ENCODE measurements at places on chromosomes 5 and 9.

DNA sequence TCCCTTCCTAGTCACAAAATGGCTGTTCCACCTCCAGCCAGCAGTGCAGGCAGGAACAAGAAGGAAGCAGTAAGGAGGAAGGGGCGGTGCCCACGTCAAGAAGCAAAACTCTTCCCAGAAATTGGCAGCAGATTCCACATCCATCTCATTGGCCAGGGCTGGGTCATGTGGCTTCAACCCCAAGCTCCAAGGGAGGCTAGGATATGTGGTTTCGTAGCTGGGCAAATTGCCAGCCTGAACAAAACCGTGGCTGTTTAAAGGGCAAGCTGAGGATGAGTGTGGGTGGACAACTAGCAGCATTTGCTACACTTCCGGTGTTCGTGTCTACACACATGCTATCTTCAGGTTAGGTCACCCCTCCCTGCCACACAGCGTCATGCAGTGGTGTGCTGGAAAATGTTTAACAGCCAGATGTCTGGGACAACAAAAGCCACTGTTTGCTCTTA is 92.1 kb upstream of the MAP1B start:
- DNase-seq: no peak

DNA sequence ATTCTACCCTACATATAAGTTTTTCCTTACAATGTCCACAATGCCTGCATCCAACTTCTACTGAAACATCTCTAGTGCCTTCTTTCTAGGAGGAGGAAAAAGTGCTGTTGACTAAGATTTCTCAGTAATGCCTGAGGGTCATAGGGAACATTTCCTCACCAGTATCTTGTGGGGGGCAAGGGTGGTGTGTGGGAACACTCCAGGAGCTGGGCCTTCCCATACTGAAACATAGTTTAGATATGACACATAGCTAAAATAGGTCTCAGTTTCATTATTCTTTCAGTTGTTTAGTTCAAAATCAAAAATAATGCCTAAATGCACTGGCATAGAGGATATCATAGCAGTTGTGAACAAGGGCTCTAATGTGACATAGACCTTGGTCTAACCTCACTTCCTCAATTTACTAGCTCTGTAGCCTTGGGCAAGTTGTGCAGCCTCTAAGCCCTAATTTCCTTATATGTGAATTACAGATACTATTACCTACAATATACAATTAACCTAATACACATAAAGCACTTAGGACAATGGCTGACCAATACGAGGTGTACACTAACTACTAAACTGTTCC is 66.1 kb downstream of the HAPLN1 start:
- no peak for DNase-seq

- no peak for DNase-seq
Observed at GRCh38 chr9:97924386-97924785, 2.1 kb upstream of the TRMO start.

GRCh38 chr5:81761270-81761669 is 10.4 kb upstream of the SSBP2 start:
- no peak for DNase-seq

- DNase-seq: no peak
Observed at GRCh38 chr5:179610109-179610902, 13.2 kb downstream of the HNRNPH1 start.

- no peak for DNase-seq
Observed at GRCh38 chr9:71003346-71003745, 118.1 kb downstream of the TRPM3 start.

DNA sequence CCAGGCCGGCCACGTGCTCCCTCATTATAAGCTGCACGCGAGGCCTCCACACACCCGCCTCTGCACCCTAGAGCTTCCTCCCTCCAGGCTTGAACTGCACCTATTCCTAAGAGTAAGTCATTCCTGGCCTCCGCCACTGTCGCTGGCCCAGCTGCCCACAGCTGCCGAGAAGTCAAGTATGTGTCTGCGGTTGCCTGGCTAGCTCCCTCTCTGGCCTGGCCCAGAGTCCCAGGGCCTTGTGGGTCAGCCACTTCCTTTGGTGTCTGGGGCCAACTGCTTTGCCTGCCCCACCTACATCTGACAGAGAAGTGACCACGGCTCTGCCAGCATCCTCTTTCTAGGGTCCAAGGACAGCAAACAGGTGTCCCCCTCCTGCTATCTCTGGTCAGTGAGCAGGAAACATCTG is 18.3 kb downstream of the ABO start:
- DNase-seq: no peak

DNA sequence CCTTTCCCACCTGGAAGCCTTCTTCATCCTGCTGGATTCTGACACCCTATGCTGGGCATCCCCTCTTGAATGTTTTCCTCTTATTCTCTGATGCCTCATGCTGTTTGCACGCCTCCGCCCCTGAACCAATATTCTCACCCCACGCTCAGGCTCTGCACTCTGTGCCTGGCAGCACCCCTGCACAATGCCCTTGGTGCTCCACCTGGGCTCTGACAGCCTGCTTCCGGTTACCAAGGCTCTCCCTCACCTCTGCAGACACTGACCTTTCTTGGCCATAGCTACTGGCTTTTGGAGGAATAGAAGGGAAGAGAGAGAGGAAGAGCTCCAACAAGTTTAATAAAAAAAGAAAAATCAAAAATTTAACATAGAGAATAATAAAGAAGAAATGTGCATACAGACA is 108.7 kb upstream of the SHB start:
- no peak for DNase-seq

DNA sequence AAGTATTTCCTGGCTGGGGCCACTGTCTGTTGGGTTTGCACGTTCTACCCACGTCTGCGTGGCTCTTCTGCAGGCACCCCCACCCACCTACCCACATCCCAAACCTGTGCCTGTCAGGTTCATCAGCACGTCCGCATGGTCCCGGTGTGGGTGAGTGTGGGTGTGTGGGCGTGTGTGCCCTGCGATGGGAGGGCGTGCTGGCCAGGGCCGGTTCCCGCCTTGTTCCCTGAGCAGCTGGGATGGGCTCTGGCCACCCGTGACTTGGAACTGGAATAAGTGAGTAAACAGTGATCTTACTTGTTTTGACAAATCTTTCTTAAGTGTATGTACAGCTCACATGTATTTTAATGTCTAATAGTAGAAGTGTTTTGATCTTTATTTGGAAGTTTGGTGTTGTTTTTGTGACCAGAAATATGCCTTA is 20.4 kb downstream of the ERGIC1 start:
- no peak for DNase-seq

DNA sequence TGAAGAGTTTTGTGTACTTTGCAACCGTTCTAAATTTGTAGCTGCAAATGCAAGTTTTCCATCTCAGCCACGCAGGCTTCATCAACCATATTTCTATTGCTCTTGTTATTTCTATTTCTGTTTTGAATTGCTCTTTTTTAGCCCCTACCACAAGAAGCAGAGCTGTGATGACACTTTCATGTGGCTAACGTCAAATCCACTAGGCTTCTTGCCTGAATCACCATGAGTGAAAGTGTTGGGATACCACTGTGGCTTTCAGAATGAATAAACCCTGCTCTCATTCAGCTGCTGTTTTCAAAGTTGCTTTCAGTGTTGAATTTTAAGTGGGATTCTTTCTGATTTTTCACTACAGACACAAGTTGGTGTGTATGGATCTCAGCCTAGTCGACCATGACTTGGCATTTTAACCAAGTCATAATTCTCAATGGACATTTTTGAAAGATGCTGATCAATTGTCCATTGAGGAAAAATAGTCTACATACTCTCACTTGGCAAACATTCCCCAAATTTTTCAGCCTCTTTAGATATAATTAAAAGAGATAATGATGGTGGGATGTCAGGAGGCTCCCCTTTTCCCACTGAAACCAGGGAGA is 41.0 kb upstream of the MTAP start:
- DNase-seq: no peak

DNA sequence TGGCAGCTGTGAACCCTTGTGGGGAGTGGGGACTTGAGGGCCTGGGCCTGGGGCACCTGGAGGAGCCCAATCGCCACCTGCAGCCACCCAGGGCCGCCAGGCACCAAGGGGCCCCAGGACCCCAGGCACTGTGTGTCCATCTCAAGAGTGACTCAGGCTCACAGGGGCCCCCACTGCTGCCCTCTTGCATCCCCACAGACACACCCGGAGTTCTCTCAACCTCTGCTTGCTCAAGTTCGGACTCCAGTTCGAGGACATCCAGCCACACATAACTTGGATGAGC is 51.9 kb downstream of the MRPL36 start:
- DNase-seq: no peak

DNA sequence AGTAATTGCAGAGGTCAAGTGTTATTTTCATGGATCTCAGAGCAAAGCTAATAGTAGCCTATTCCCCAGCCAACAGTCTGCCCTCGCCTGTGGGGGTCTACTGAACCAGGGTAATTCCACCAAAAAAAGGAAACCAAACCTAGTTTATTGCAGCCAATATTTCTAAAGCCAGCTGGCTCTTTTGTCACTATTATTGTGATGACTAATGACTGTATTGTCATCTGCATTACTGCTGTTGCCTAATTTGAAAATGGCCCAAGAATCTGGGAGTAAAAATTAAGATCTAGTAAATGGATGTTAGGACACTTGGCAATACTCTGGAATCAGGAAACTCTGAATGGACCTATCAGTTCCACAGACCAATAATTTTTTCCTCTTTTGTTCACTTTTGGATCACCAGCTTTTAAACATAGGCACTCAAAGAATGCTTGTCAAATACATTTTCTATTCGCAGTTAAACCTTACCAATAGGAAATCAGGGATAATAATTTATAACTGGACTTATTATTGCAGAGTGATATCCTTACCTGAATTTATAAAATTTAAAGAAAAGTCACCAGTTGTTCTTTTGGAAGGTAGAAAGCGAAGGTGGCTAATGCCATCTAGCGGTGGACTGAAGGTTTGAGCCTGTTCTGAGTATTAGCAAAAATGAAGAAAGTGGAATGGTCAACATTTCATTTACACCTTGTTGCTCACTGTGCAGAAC is 69.2 kb downstream of the SYK start:
- DNase-seq: peak; percentile 17

DNA sequence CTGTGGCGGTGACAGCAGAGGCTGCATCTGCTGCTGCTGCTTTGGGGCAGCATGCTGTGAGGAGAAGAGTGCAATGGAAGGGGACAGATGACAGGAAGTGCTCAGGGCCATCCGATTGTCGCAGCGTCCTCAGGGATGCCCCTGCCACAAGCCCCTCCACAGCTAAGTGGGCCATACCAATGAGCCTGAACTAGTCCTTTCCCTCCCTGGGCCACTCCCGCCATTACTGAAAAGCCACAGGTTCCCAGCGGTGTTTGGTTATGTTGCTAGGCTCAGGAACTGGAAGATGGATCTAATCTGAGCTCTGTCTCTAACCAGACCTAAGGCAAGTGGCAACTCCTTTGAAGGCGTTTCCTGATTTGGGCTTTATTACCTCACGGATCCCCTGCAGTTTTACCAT is 109.2 kb downstream of the GAPVD1 start:
- no peak for DNase-seq

GRCh38 chr9:36319806-36320205 is 61.6 kb upstream of the GNE start:
- no peak for DNase-seq

DNA sequence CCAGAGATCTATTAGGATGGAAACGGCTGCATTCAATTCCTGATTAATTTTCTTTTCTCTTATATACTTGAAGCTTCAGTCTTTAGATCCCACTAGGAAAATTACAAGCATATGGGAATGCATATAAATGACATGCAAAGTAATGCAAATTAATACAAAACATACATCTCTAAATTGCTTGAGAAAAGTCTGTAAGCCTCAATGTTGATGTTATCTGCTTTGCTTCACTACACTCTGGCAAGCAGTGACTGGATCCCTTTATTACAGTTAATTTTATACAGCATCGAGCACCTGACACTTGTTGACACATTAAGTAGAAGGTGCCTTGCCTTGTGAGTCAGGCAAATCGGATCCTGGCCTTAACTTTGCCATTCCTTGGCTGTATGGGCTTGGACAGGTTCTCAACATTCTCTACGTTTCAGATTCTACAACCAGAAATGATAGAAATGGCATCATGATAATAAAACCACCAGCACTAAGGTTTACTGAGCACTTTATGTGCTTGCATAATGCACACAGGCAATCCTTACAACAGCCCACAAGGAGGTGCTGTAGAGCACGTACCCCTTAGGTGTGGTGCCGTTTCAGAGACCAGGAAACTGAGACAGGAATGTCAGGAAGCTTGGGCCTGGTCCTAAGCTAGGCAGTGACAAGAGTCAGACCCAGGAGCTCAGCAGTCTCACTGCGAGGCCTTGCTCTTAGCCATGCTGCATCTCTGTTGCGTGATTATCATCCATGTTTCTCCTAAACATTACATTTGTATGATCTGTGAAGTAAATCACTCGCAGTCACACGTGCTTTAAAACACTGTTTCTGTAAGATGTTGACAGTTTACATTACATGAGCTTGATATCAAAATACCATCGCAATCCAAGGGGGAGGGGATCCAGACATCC is 2.7 kb downstream of the GCNT4 start:
- DNase-seq: peak; percentile 61

GRCh38 chr5:19795218-19795617 is 192.8 kb downstream of the CDH18 start:
- DNase-seq: peak; percentile 51

DNA sequence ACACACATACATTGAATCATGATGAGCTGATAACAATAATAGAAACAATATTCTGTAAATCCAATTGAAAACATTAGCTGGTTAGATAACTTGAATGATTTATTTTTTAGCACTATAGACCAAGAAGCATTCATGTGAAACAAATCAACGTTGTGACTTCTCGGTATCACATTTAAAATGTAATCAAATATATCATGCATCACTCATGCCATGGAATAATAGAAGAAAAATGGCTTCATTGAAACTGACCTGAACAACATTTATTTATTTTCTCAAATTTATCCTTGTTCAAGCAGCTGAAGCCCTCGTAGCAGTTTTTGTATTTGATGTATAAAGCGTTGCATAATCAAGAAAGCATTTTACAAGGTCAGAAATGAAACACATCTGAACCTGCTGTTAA is 299.6 kb upstream of the CDH18 start:
- no peak for DNase-seq

- no peak for DNase-seq
Observed at GRCh38 chr5:1068204-1068894, 43.5 kb downstream of the SLC12A7 start.

GRCh38 chr5:136192526-136193321 is at the start of gene SMIM32:
TSS of gene SMIM32 (minus strand) at chr5:136193162. CDS start at chr5:136192524, 638 bp downstream.
- no peak for DNase-seq

GRCh38 chr5:159759791-159760290 is 156.4 kb upstream of the ADRA1B start:
- DNase-seq: no peak

DNA sequence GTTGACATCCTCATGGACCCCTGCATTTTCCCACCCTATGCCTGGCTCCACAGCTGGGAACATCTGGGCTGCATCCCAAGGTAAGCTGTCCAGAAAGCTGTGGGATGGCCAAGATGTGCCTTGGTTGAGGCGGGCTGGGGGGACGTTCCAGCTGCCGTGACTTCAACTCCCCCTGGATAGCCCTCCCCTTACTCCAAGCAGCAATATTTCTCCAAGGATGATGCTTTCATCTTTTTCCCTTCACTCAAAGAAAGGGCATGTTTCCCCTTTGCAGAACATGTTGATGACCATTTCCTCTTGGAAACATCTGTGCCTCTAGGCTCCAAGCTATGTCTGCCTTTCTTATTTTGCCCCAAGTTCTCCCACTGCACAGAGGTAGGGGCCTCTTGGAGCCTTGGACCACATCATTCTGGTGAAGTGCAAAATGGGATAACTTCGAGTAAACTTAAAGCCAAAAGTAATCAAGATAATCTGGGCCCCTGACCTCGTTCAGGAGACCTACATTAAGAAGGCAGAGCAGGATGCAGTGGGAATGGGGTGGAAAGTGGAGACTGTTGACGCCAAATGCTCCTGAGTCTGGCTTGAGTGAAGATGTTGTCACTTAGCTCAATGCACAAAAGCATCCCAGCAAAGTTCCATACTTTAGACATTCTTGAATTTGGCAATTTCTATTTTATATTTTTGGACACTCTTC is 175.2 kb downstream of the GAS1 start:
- no peak for DNase-seq
